Right lung (tissue), 10 donors: ENCODE measurements at places on chromosomes 5 and 9.
A peak's percentile ranks its signal among the peaks of the same experiment; 100 is the strongest.

- DNase-seq: peak; percentile 9
Measured at GRCh38 chr9:68669218-68669617, 35.8 kb upstream of the PIP5K1B start.

DNA sequence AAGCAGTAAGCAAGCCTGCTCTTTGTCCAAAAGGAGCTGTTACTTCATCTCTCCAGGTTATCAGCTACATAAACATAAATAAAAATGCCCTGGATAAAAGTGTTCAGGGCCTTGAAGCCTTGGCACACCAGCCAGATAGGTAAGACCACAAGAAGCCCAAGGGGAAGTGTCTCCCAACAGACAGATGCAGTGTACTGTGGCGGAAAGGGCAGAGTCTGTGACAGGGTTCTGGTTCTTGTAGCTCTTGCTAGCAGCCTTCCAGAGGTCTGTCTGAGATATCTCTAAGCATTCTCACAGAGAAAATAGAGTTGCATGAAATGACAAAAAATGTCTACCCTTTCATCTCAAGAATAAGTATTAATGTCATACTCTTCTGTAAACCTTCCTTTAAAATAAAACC is 30.1 kb downstream of the ISOC1 start:
- DNase-seq: no peak

- DNase-seq: no peak
Measured at GRCh38 chr9:78300209-78300608, 3.3 kb downstream of the PSAT1 start.

DNA sequence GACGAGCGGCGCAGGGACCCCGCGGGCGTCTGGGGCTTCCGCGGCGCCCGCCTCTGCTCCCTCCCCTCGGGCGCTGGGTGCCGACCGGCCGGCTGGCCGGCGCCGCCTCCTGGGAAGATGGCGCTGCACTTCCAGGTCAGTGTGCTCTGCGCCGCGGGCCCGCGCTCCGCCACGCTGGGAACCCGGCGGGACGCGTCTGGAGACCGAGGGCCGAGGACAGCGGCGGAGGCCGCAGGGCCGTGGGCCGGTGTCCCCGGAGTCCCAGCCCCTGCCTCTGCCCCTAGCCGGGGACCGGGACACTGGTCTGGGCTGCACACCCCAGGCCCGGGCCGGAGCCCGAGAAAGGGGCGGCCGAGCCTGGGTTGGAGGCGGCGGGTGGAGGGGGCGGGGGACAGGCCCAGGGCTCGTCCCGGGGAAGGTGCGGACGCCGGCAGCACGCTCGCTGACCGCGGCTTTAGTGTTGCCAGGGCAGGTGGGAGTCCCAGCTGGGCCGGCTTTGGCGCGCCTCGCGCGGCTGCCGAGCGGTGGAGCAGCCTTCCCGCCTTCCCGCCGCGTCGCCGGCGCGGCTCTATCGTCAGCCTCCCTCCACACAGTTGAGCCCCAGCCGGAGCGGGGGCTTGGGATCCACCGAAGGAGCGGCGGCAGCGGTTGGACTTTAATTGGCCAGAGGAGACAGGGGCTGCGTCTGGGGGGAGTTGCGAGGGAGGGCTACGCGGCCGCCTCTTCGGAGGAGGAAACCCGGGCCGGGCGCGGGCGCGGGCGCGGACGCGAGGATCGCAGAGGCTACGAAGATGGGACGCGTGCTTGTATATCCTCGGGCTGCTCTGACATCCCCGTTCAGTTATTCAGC is at the start of gene RANBP17:
RANBP17 (plus strand) TSS at position 102 of the 850 bp plus-strand sequence.
- peak; percentile 51 for DNase-seq

- no peak for DNase-seq
Measured at GRCh38 chr5:34977934-34978613, 48.7 kb downstream of the DNAJC21 start.

DNA sequence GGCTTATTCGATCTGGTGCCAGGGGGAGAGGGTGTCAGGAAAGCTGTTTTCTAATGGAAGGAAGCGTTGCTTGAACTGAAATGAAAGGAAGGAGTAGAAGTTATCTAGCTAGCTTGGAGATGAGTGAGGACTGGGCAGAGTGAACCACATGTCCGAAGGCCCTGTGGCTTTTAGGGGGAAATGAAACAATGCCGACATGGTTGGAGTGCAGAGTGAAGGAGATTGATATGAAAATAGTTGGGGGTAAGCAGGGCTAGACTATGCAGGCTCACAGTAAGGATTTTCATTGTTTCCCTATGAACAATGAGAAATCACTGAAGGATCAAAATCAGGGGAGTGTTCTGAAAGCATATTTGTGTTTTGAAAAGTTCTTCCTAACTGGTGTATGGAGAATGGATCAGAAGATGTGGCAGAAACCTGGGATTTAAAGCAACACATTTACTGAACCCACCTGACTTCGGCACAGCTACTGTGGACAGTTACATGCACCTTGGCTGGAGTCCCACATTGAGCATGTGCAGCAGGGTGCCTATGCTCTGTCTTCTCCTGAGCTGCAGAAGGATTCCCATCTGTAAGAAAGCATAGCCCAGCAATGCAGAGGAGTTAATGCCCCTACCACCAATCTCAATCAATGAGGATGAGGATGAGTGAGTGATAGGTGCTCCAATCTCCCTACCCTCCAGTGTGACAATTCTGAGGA is 144.4 kb upstream of the TBCA start:
- no peak for DNase-seq

DNA sequence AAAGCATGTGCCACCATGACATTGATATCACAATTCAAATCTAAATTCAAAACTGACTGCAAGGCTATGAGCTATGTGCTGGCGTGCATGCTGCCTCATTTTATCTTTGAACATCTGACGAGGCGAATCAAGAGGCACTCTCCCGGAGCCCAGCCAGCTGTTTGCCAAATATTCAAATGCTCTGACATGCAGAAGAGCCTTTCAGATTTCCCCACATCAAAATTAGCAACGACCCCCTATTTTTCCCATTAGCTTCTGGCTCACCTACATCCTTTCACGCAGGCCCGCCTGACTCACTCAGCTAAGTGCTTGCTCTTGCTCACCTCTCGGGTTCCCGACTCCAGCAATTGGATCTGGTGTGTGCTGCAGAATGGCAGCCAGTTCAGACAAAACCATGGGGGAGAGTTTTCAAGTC is 159.0 kb downstream of the NR2F1-AS1 start:
- DNase-seq: no peak

- no peak for DNase-seq
Measured at GRCh38 chr9:135958485-135958884, 2.7 kb downstream of the UBAC1 start.

DNA sequence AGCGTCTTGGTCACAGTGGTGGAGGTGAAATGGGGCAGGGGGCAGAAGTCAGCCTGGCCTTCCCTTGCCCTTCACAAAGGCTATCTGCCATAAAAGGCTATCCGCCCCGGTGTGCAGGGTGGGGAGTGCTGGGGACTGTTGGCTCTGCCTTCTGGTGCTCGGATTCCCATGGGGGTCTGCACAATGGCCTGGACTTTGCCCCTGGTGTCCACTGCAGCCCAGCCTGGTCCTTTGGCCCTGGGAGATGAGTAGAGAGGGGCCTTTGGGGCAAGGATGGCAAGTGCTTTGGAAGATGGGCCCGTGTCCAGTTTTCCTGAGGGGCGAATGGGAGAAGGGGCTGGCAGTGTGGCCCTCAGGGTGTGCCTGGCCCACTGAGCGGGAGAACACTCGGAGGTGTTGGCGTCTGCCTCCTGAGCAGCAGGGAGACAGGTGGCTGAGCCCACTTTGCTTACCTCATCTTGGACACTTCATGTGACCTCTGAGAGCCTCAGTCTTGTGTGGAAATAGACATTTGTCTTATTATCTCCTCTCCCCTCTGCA is 69.9 kb downstream of the HSPA4 start:
- no peak for DNase-seq

DNA sequence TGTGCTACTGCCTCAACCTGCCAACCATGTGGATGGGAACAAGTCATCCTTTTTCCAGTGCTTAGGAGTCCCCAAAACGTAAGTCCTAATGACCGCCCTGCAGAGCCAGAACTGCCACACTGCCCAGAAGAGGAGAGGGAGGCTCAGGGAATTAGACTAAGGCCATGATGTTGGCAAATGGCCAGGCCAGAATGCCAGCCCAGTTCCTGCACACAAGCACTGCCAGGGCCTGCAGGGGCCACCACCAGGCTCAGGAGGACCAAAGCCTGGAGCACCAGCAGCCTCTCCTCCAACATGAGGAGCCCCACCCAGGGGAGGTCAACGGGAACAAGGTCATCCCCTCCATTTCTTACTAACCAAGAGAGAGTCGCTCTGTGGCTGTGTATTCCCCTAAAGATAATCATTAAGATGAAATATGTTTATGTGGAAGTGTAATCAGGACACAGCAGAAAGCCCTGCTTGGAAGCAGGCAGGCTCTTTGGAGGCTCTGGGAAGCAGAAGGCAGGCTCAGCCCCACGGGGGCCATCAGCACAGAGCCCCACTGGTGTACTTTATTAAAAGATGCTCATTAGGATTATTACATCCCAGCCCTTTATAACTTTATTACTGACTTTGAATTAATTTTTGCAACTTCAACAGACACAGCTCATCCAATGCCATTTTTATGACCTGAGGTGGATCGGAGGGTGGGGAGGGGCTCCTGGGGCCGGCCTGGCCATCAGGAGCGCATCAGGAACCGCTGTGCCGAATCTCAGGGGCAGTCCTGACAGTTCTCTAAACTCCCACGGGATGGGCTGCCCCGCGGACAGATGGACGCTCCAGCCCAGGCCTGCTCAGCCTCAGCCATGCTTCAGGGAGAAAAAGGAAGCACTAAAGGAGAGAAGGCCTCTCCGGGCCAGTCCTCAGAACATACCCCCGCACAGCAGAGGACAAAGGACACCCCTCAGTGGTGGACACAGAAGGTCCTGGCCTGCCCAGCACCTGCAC is 127.0 kb downstream of the ADAMTS2 start:
- DNase-seq: no peak

GRCh38 chr9:92055624-92056023 is 59.6 kb downstream of the SPTLC1 start:
- DNase-seq: no peak

DNA sequence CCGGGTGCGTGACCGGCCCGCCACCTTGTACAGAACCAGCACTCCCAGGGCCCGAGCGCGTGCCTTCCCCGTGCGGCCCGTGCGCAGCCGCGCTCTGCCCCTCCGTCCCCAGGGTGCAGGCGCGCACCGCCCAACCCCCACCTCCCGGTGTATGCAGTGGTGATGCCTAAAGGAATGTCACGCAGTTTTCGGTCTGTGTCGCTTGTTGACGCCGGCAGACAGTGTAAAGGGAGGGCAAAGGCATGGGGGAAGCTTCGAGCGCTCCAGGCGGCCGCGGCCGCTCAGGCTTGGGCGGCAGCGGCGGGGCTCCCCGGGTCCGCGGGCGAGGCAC is 1.3 kb downstream of the LRRC26 start:
- DNase-seq: no peak

- DNase-seq: no peak
Measured at GRCh38 chr5:95983509-95983908, 21.9 kb upstream of the ELL2 start.

DNA sequence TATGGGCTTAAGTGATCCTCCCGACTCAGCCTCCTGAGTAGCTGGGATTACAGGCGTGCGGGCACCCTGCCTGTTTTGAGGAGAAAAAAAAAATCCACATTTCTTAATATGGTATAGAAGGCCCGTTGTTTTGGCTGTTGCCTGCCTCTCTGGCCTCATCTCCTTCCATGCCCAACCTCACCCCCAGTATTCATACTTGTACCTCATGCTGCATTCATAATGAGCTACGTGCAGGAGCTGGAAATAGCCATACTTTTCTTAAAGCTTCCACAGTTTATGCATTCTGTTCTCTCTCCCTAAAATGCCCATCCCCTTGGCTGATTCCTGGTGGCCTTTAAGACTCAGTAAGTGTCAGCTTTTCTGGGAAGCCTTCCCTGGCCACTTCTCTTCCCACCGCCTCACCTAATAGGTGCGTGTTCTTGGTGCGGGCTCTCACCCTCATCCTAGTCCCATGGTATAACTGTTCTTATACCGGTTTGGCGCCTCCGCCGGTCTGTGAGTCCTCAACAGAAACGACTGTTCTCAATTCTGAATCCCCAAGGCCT is 2.1 kb upstream of the TPM2 start:
- no peak for DNase-seq

GRCh38 chr5:115859378-115859777 is 17.6 kb downstream of the AP3S1 start:
- DNase-seq: no peak

GRCh38 chr5:60297658-60298057 is 402.3 kb downstream of the DEPDC1B start:
- DNase-seq: no peak

- DNase-seq: no peak
Measured at GRCh38 chr5:86125731-86126601, 491.8 kb upstream of the COX7C start.

- DNase-seq: no peak
Measured at GRCh38 chr9:127523312-127523851, 72.1 kb downstream of the LRSAM1 start.

GRCh38 chr9:104826079-104826775 is 62.3 kb downstream of the NIPSNAP3B start:
- DNase-seq: no peak

- DNase-seq: no peak
Measured at GRCh38 chr5:3858524-3858923, 262.9 kb downstream of the IRX1 start.

GRCh38 chr5:83837265-83837907 is 116.7 kb upstream of the HAPLN1 start:
- DNase-seq: no peak

DNA sequence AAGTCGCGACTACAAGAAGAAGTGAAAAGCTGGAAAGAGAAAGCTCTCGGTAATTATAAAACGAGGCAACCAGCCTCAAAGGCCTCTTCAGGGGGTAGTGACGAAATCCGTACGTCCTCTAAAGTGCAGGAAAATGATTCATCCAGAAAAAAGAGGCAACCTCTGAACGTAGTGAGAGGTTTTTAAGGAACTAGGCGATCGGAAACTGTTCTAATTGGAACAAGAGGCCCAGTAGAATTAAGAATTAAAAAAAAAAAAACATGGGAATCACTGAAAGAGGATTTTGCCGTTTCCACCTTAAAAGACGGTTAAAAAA is 1.0 kb downstream of the CSNK1A1 start:
- DNase-seq: no peak

GRCh38 chr5:13976867-13977830 is 32.7 kb upstream of the DNAH5 start:
- no peak for DNase-seq

- no peak for DNase-seq
Measured at GRCh38 chr9:69364510-69365150, 39.6 kb downstream of the ENTREP1 start.
